ENCODE measurements at places on chromosomes 1 and 21. TPM values are rescaled to one million over a fixed set of nuclear protein-coding genes. Genes with fewer than 3 reads are reported as not detected.

- no peak for DNase-seq
Observed at GRCh38 chr1:210239349-210240111, 6.9 kb downstream of the SERTAD4 start.

GRCh38 chr1:80755944-80756343 lies 1044.8 kb upstream of the ADGRL2 start:
- DNase-seq, result no peak

The C21orf58 gene
- 1.2 TPM for total RNA-seq

The OR2T4 gene
- not detected for total RNA-seq

- DNase-seq, result no peak
Observed at GRCh38 chr1:186682736-186683135, 2.5 kb upstream of the PTGS2 start.

The B3GALT2 gene
- total RNA-seq, result 83.4 TPM

The RNU1-1 gene
- total RNA-seq, result 4,234 TPM

- peak; percentile 41 for DNase-seq
Observed at GRCh38 chr1:46248122-46248920, 758 bp downstream of the RAD54L start.

All from left ventricle myocardium superior (tissue), 1 donor.